ENCODE measurements at places on chromosomes 13 and 19. TPM values are rescaled to one million over a fixed set of nuclear protein-coding genes. Genes with fewer than 3 reads are reported as not detected.
A peak's percentile ranks its signal among the peaks of the same experiment; 100 is the strongest.

DNA sequence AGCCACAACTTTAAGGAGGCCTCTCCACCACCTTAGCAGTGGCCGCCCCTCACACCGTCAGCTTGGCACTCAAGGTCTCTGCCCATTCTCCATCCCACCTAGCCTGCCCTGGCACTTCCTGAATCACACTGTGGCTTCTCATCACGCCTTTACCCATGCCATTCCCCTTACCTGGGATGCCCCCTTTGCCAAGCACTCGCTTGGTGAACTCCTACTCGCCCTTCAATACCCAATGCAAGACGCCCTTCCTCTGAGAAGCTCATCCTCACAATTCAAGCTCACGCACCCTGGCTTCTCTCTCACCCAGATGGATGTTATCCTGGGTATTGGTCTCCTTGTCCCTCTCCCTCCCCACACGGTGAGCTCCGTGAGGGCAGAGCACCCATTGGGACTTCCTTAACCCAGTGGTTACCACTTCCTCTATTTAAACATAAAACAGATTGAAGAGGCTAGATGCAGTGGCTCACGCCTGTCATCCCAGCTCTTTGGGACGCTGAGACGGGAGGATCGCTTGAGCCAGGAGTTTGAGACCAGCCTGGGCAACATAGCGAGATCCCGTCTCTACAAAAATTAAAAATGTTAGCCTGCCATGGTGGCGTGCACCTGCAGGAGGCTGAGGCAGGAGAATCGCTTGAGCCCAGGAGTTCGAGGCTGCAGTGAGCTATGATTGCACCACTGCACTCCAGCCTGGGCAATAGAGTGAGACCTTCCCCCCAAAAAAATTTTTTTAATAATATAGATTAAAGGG, 12.6 kb upstream of the SHD start:
- H3K4me3 ChIP-seq: no peak overlapping the region
- H3K4me1 ChIP-seq: no peaks in the 10 kb centered on the region
- H3K27me3 ChIP-seq: no peaks in the 10 kb centered on the region
- DNase-seq: no peak
- H3K27ac ChIP-seq: no peak overlapping the region
- H3K36me3 ChIP-seq: peaks cover 75% of the 10 kb centered on the region

DNA sequence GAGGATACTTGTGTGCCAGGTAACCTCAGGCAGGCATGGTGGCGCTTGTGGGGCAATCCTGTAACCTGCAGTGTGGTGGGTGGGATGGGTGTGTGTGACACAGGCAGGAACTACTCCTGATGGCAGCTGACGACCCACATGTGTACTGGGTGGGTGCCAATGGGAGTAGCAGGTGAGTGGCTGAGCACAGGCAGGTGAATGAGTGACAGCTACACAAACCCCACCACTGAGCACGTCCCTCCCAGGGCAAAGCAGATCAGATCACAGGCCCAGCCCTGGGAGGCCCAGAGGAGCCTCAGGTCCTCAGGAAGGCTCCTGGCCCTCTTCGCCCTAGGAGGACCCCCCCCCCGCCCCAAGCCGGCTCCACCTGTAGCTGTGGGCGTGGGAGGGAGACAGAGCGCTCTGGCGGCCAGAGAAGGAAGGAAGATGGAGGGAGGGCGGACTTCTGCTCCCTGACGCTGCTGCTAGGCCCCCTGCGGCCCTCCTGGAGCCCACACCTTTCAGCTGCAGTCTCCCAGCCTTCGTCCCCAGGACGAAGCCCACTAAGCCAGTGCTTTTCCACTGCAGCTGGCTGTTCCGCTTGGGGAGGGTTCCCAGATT, 1.3 kb upstream of the ZNF181 start:
- peak overlapping the region; percentile 97 for H3K4me3 ChIP-seq
- H3K36me3 ChIP-seq: peaks cover 4% of the 10 kb centered on the region
- DNase-seq: no peak
- H3K27ac ChIP-seq: peak overlapping the region; percentile 95
- no peaks in the 10 kb centered on the region for H3K27me3 ChIP-seq

DNA sequence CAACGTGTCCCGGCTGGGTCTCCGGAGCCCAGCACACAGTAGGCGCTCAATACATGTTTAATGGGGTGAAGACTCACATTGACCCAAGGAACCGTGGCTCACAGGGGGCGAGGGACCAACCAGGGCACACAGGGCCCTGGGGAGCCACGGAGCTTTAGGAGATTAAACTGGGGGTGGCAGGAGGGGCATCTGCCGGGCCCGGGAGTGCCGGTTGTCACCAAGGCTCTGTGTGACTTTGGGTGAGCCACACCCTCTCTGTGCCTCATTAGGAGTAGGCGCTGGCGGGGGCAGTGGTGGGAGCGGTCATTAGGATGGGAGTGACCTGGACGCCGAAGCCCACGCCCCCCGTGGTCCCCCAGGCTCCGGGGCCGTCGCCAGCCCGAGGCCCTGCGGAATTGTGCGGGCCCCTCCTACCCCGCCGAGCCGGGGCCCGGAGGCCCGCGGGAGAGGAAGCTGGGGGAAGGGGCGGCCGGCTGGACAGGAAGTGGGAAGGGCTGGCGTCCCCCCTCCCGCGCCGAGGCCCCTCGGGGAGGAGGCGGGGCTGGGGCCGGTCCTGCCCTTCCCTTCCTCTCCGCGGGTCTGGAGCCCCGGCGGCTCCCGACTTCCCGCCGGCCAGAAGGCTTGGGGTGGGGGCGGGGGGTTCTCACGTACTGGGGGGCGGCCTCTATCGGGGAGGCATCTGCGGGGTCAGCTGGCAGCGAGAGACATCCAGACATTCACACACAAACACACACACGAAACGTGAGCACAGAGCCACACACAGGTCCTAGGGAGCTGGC, 1.8 kb upstream of the SSBP4 start:
- DNase-seq: no peak
- peaks cover 79% of the 10 kb centered on the region for H3K4me1 ChIP-seq
- peak overlapping the region; percentile 86 for H3K4me3 ChIP-seq
- H3K36me3 ChIP-seq: no peaks in the 10 kb centered on the region
- H3K27ac ChIP-seq: peak overlapping the region; percentile 88

DNA sequence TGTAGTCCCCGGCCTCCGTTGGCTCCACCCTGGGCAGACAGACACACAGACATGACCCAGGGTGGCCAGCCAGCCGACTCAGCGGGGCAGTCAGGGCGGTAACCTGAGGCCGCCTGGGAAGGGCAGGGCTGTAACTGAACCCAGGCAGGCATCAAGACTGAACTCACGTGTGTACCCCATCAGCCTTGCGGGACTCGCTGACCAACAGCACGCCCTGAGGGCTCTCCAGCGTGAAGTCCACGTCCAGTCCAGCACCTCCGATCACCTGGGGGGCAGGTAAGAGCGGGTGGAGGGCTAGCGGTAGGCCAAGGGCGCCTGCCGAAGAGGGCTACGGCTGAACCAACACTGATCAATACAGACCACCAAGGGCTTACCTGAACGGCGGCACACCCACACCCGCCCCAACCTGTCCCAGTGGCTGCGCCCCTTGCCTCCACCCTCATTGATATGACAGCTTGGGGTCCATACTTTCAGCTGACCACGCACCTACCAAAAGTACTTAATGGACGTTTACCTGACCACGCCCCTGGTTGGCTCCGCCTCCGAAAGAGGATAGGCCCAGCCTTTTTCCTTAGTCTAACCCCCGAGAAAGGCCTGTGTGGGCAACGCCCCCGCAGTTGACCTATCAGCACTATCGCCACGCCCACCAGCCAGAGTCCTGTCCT, 791 bp downstream of the TMED1 start:
- no peaks in the 10 kb centered on the region for H3K27me3 ChIP-seq
- no peak for DNase-seq
- H3K36me3 ChIP-seq: peaks cover 40% of the 10 kb centered on the region

- no peak overlapping the region for H3K4me3 ChIP-seq
- H3K36me3 ChIP-seq: peaks cover 57% of the 10 kb centered on the region
- peak overlapping the region; percentile 100 for H3K27ac ChIP-seq
- no peak for DNase-seq
- no peaks in the 10 kb centered on the region for H3K27me3 ChIP-seq
Measured at GRCh38 chr19:13834244-13835069, 39.2 kb downstream of the ZSWIM4 start.

GRCh38 chr19:20923077-20923871, at the start of gene ZNF85:
Gene ZNF85 (plus strand): TSS chr19:20923251. CDS start chr19:20923401, 150 bp downstream.
- no peaks in the 10 kb centered on the region for H3K36me3 ChIP-seq
- no peaks in the 10 kb centered on the region for H3K27me3 ChIP-seq
- peak; percentile 98 for DNase-seq
- peak within 1 kb of the TSS; percentile 74 for H3K4me3 ChIP-seq

GRCh38 chr13:102692491-102692826, 2.4 kb downstream of the METTL21C start:
- no peak overlapping the region for H3K27ac ChIP-seq
- no peaks in the 10 kb centered on the region for H3K36me3 ChIP-seq
- H3K4me3 ChIP-seq: no peak overlapping the region
- peak; percentile 84 for DNase-seq
- no peaks in the 10 kb centered on the region for H3K4me1 ChIP-seq

GRCh38 chr13:36190771-36191170, 23.6 kb downstream of the SOHLH2 start:
- H3K4me1 ChIP-seq: peaks cover 6% of the 10 kb centered on the region
- no peaks in the 10 kb centered on the region for H3K36me3 ChIP-seq
- no peak overlapping the region for H3K4me3 ChIP-seq
- DNase-seq: no peak
- H3K27me3 ChIP-seq: no peaks in the 10 kb centered on the region

DNA sequence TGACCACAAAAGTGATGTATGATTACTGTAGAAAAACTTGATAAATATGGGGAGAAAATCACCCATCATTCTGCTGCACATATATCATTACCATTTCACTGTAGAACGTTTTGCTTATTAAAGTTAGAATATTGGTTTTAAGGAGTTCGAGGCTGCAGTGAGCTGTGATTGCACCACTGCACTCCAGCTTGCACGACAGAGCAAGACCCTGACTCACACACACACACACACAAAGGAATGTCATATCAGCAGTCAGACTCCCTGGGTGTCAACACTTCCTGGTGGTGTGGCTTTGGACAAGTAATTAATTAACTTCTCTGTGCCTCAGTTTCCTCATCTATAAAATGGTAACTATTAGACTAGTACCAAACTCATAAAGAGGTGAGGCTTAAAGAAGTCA, 11.3 kb upstream of the PNMA8A start:
- no peaks in the 10 kb centered on the region for H3K27me3 ChIP-seq
- H3K36me3 ChIP-seq: no peaks in the 10 kb centered on the region
- peaks cover 6% of the 10 kb centered on the region for H3K4me1 ChIP-seq
- DNase-seq: no peak

- H3K4me1 ChIP-seq: no peaks in the 10 kb centered on the region
- no peaks in the 10 kb centered on the region for H3K27me3 ChIP-seq
- H3K27ac ChIP-seq: no peak overlapping the region
- no peak for DNase-seq
- no peaks in the 10 kb centered on the region for H3K36me3 ChIP-seq
Measured at GRCh38 chr13:38981096-38981495, 9.5 kb downstream of the STOML3 start.

- DNase-seq: peak; percentile 53
- no peaks in the 10 kb centered on the region for H3K36me3 ChIP-seq
- H3K27me3 ChIP-seq: no peaks in the 10 kb centered on the region
- H3K27ac ChIP-seq: no peak overlapping the region
- H3K4me1 ChIP-seq: peaks cover 7% of the 10 kb centered on the region
Measured at GRCh38 chr13:34620074-34620850, 321.8 kb upstream of the NBEA start.

DNA sequence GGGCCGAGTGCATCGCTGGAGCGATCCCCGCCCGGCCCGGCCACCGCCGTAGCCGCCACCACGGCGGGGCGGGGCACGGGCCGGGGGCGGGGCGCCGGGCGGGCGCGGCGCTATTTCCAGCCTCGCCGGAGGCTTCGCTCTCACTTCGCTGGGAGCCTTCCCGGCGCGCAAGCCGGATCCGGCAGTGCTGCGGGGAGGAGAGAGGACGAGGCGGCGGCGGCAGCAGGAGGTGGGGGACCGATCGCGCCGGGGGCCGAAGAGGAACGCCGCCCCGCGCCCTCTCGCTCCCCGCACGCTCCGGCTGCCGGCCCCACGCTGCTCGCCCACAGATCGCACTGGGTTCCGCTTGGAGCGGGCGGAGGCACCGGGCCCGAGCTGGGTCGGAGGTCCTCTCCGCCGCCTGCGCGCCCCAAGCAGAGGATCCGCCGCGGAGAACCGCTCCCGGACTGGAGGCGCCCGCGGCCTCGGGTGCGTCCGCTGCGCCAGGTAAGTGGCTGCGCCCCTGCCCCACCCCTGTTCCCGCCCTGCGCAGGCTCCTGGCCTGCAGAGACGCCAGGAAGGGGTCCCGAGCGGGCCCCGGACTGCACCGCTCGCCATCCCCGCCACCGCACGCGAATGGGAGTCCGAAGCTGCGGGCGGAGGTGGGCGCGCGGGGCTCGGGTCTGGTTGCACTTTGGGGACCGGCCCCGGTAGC, at the start of gene CHST8:
CHST8 (plus strand) TSS at position 143 of the 694 bp plus-strand sequence. CDS start 67,309 bp downstream, outside the sequence.
- peaks cover 28% of the 10 kb centered on the region for H3K27me3 ChIP-seq
- no peak within 1 kb of the TSS for H3K27ac ChIP-seq
- H3K4me1 ChIP-seq: peaks cover 13% of the 10 kb centered on the region
- no peaks in the 10 kb centered on the region for H3K36me3 ChIP-seq
- DNase-seq: no peak

- H3K27ac ChIP-seq: peak overlapping the region; percentile 30
- no peaks in the 10 kb centered on the region for H3K27me3 ChIP-seq
- peaks cover 4% of the 10 kb centered on the region for H3K36me3 ChIP-seq
Measured at GRCh38 chr13:50072676-50073075, 57.4 kb downstream of the KCNRG start.

- DNase-seq: no peak
- no peak overlapping the region for H3K27ac ChIP-seq
- H3K36me3 ChIP-seq: no peaks in the 10 kb centered on the region
- no peaks in the 10 kb centered on the region for H3K4me1 ChIP-seq
Measured at GRCh38 chr13:111659842-111660241, 339.4 kb downstream of the TEX29 start.

SLC17A7 gene
- total RNA-seq: 0.99 TPM

OR7D2 gene
- not detected for total RNA-seq

SMIM44 gene
- not detected for total RNA-seq

TEX101 gene
- not detected for total RNA-seq

ZBTB7A gene
- total RNA-seq: 137 TPM

PRTN3 gene
- total RNA-seq: not detected

NOVA2 gene
- 1.2 TPM for total RNA-seq

MYBPC2 gene
- not detected for total RNA-seq

ZNF284 gene
- total RNA-seq: 2.5 TPM

TPP2 gene
- total RNA-seq: 31.6 TPM

PALM gene
- 119 TPM for total RNA-seq

TTYH1 gene
- total RNA-seq: 5.1 TPM

EHD2 gene
- 239 TPM for total RNA-seq

Data from esophagus muscularis mucosa (tissue), 4 donors.